SK-N-MC (cell line): ENCODE measurements at places on chromosomes 16 and 17.

GRCh38 chr16:57137566-57138273 lies 45.3 kb downstream of the CPNE2 start:
- no peak for DNase-seq

DNA sequence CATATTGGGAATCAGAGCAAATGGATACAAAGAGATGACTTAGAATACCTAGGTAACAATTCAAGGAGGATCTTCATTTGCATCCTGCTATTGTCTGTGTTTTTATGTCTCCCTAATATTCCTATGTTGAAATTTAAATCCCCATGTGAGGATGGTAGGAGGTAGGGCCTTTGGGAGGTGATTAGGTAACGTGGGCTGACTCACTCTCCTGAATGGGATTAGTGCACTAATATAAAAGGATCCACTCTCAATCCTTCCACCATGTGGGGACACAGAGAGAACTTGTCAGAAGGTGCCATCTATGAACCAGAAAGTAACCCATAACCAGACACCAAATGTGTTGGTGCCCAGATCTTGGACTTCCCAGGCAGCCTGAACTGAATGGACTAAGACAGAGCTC lies 83.4 kb downstream of the CDH8 start:
- DNase-seq: no peak

GRCh38 chr16:4495766-4496165 lies 19.6 kb downstream of the HMOX2 start:
- no peak for DNase-seq

DNA sequence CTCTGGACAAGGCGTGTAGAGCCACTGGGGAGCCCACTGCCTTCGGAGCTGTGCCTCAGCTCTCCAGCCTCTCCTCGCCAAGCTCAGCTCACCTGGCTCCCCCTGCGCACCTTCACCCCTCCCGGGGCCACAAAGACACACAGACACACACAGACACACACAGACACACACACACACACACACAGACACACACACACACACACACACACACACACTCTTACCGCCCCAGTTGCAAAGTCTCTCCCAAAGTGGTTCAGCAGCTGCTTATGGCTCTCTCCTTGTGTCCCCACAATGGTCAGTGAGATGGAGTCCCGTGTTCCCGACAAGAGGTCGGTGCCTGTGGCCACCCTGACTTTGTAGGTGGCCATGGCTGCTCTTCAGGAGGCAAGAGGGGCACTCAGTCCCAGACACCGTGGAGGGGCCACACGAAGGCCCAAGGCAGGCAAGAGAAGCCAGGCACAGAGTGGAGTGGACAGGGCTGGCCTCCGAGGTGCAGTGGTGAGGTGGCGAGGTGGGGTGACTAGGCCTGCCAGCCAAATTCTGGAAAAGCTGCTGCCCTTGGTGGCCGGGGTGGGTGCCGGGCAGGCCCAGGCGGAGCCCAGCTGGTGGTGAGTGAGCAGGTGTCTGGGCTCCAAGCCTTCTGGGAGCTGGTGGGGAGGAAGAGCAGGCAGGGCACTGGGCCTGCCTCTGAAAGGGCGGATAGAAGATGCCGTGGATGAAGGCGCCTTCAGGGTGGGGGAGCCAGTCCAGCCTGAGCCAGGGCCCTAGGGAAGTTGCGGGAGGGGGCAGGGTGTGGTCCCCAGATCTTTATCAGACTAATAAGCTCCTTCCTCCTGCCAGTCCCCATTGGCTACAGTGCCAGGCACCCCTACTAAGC lies at the start of gene ALOX12B:
ALOX12B (minus strand) TSS at position 642 of the 877 bp plus-strand sequence; CDS start at position 368, 274 bp downstream.
- no peak for DNase-seq

DNA sequence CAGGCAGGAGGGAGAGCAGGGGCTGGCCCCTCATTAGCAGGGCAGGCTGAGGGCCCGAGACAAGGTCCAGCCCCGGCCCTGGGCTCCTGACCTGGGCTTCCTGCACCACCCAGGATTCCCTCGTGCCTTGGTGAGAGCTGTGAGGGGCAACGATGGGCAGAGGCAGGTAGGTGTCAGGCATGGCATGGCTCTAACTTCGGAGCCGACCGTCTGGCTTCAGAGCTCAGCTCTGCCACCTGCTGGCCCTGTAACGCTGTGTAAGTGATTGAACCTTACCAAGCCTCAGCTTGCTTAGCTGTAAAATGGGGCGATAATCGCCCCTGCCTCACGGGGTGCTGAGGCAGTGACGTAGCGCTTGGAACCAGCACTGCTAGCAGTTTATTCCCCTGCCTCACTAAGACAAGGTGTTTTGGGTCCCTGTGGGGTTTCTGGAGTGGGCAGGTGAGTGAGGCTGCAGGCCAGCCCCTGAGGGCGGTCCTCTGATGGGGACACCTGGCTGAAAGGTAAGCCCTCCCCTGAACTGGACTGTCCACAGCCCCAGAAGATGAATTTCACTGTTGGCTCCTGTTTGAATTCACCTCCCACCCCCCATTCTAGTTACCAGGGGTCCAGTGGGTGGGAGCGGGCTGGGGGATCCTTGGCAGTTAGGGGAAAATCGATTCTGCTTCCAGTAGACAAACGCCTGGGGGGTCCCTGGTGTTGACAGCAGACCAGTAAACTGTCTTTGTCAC lies 184.8 kb upstream of the GSE1 start:
- DNase-seq: no peak

DNA sequence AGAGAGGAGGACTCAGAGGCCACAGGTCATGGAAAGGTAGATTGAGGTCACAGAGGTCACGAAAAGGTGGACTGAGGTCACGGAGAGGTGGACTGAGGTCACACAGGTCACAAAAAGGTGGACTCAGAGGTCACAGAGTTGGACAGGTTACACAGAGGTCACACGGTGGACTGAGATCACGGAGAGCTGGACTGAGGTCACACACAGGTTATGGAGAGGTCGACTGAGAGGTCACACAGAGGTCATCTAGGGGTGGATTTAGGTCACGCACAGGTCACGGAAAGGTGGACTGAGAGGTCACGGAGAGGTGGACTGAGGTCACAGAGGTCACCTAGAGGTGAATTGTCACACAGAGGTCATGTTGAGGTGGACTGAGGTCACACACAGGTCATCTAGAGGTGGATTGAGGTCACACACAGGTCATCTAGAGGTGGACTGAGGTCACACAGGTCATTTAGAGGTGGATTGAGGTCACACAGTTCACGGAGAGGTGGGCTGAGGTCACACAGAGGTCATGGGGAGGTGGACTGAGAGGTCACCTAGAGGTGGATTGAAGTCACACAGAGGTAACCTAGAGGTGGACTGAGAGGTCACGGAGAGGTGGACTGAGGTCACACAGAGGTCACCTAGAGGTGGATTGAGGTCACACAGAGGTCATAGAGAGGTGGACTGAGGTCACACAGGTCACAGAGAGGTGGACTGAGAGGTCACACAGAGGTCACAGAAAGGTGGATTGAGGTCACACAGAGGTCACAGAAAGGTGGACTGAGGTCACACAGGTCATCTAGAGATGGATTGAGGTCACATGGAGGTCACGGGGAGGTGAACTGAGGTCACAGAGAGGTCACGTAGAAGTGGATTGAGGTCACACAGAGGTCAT lies 26.7 kb upstream of the JPT2 start:
- no peak for DNase-seq

DNA sequence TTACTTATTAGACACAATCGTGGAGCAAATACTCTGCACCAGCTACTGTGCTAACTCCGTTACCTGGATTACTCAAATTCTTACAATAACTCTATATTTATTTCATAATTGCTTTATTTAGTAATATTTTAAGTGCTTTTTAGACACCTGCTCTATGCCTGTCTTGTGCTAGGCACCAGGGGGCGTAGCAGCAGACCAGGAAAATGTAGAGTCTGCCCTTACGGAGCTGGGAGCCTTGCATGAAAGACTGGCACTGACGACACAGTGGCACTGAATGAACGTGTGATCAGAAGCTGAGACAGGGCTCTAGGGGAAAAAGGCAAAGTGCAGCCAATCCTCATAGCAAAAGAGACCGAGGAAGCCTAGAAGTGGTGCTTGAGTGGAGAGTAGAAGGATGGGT lies 486.5 kb downstream of the CDH13 start:
- DNase-seq: no peak

DNA sequence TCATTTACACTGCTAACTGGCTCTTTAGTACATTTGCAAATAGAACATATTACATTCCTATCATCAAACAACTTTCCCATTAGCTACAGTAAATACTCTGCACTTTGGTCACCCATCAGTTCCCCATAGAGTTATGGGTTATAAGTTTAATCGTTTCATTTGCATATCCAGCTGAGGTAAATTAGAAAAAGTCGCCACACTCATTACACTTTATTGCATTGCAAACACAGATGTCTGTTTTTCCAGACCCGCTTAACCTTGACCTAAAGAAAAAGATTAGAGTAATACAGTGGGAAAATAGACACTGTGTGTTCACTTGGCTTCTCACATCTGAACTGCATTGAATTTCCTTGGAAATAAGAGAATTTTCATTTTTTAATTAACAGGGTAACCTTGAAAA lies 213.1 kb upstream of the PSMD7 start:
- DNase-seq: no peak

GRCh38 chr17:65896889-65897288 lies 295.0 kb downstream of the CEP112 start:
- DNase-seq: no peak

- no peak for DNase-seq
Measured at GRCh38 chr17:46003907-46004748, 5.1 kb downstream of the STH start.

- no peak for DNase-seq
Measured at GRCh38 chr17:12429116-12429515, 236.6 kb upstream of the MYOCD start.

DNA sequence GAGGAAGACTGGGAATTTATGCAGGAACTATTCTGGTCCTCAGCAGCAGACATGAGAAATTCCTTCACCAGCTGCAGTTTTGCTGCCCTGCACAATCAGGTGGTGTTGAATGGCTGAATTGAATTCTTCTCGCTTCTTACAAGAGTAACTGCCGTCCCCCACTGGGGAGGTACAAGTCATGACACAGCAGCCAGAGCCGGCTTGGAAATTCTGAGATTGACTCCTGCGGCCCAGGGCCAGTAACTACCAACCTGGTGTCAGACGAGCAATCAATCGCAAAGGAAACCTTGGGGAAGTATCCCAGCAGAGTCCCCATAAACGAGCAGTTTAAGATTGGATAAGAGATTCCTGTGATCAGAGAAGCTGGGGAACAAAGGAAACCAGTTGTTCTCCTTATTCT lies 30.7 kb downstream of the KNOP1 start:
- no peak for DNase-seq

- no peak for DNase-seq
Measured at GRCh38 chr16:65704866-65705265, 583.0 kb upstream of the CDH11 start.

DNA sequence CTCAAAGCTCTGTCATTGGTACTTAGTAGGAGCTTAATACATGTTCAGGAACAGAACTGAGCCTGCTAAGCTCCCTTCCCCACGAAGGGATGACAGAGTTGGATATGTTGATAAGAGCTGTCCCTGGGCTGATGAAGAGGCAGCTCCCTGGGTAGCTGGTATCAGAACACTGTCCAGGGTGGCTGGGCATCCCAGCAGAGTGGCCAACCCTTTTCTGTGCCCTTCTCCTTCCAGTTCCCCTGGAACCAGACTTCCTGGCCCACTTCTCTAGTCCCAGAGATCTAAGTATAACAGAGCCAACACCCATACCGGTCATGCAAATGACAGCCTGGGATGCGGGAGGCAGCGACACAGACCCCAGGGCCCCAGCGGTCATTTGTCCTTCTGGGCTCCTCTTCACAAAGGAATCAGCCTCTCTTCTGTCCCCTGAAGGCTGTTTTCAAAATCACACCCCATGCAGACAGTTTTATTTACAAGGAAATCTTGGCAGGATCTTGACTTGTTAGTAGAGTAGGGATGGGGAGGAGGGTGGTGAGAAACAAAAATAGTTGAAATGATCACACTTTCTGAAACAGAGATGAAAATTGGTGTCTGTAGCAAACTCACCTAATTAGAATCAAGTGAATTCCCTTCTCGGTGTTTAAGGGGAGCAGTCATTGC lies 1.4 kb upstream of the RHBDL3 start:
- no peak for DNase-seq
